ENCODE measurements at places on chromosomes 3 and 15.
A peak's percentile ranks its signal among the peaks of the same experiment; 100 is the strongest.

- no peak for DNase-seq
Observed at GRCh38 chr3:38022301-38022700, 7.1 kb downstream of the PLCD1 start.

- no peak for DNase-seq
Observed at GRCh38 chr3:62187022-62187431, 186.3 kb downstream of the FEZF2 start.

GRCh38 chr15:52567871-52568600 is 794 bp downstream of the ARPP19 start:
- DNase-seq: peak; percentile 25

DNA sequence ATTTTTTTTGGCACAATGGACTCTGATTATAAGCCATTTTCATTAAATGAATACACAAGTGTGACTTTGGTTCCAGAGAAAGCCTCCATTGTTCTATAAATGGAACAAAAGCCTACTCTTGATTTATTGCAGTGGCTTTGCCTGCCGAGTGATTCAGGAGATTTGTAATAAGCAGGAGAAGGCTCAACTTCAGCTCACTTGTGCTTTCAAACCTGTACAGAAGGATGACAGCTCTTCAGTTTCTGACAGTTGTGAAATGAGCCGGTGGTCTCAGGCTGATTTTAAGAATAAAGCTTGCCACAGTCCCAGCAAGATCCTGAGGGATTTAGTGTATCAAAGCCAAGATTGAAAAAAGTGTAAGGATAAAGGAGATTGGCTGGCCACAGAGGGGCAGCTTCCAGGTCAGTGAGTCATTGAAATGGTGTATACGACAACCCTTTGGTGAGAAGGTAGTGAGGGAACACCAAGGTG is 438.8 kb upstream of the TGFBR2 start:
- DNase-seq: no peak

DNA sequence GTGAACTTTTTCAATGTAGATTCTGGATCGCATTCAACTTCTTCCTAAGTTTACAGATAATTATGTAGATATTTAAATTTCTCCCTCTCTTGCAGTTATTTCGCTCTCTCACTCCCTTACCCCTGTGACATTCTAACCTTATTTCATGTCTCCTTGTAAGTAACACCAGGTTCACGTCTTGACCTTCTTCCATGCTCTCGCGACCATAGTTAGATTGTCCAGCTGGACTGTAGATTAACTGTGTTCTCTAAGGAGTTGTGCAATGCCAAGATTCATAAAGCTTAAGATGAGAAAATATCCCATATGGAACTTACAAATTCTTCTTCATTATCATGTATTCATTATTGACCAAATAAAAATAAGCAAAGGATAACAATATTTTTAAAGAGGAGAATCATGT is 430.5 kb downstream of the GABRG3 start:
- DNase-seq: no peak

DNA sequence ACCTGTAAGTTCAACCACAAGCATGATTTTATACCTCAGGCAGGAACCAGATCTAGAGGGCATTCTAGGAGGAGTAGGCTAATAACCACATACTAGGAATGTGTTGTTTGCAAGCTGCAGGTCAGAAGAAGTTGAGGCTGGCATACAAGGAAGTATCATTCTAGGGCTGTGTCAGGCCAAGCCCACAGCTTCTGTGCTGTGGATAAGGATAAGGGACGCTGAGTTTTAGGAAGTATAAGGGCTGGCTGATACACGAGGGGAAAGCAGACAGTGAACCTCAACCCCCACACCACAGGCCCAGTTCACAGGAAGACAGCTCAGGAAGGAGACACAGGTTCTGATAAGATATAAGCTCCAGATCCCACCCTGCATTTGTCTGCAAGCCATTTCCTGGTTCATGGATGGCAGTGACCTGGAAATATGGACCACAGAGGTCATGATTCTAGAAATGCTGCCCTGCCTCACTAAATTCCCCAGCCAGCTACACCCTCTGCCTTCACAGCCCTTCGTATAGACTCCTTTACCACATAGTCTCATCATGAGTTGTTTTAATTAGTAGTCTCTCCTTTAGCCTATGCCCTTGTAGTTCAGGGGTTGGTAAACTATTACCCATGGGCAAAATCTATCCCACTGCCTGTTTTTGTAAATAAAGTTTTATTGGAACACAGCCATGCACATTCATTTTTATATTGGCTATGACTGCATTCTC is 260.7 kb downstream of the OPA1 start:
- DNase-seq: no peak

DNA sequence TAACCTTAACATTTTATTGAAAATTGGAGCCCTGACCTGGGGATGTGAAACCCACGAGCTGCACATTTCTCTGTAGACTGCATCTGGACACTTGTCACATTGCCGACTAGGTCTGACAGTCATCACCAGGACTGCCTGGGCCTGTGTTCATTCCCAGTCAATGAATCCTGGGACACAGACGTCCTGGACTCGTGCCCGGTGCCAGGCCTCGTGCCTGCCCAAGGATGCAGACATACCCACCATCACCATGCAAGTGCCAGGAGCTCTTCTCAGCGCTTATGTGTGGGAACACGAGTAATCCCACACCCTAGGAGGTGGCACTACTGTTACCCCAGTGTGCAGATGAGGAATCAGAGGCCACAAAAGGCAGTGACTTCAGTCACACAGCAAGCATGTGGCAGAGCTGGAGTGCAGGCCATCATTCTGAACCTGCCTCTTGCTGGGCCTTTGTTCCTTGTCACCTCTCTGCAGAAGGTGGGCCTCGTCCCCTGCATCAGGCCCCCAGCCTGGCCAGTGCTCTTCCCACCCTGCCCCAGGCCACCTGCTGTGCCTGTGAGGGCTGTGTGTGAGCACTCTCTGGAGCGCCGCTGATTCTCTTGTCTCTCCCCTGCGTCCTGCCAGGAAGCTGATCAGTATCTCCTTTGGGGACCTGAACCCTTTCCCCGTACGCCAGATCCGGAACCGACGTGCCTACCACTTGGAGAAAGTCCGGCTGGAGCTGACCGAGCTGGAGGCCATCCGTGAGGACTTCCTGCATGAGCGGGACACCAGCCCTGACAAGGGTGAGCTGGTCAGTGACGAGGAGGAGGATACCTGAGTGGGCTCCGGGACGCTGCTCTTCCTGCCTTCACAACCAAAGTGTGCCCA is 58.5 kb downstream of the ADAMTS7 start:
- no peak for DNase-seq

DNA sequence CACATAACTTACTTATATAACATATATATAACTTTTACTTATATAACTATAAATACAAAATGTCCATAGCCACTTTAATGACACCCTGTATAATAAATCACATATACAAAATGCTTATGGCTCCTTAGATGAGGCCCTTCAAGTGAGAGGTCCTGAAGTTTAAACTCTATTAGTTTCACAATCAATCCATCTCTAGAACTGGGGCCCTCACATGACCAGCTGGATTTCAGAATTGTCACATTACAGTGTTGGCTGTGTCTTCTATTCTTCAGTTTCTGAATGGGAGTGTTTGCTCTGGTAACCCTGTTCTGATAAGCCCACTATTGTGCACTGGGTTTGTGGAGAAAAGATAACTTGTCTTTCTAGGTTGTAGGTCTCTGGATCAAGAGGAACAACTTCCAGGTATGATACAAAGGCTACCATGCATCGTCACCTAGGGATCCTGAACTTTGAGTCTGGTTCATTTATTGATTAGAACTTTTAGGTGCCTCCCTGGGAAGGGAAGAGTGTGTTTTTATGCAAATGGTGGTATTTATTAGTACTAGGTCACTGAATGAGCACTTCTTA is 107.9 kb downstream of the DNAH12 start:
- no peak for DNase-seq

GRCh38 chr3:136955813-136956212 is 2.0 kb upstream of the IL20RB start:
- no peak for DNase-seq

GRCh38 chr3:53259427-53260259 is 3.8 kb upstream of the TKT start:
- DNase-seq: no peak

- no peak for DNase-seq
Observed at GRCh38 chr3:193052354-193053045, 134.8 kb upstream of the MB21D2 start.

GRCh38 chr3:134804508-134805480 is 9.7 kb downstream of the EPHB1 start:
- DNase-seq: no peak

- DNase-seq: no peak
Observed at GRCh38 chr3:61855211-61855610, 293.8 kb downstream of the PTPRG start.

- DNase-seq: no peak
Observed at GRCh38 chr15:58471348-58471747, 39.6 kb downstream of the LIPC start.

DNA sequence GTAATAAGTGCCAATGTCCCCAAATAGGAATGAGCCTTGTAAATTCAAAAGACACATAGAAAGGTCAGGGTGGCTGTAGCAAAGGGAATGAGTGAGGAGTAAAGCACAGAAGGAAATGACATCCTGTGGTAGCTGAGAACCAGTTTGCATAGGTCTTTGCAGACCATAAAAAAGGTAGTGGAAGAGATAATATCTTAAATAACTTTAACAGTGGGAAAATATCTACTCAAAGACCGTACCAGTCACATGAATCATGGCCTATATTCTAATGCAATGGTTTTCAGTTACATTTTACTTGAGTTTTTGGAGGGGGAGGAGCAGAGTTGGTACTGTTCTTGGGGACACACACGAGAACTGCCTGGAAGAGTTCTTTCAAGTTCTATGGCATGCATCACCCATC is 297.3 kb upstream of the ADAMTS9 start:
- DNase-seq: no peak

DNA sequence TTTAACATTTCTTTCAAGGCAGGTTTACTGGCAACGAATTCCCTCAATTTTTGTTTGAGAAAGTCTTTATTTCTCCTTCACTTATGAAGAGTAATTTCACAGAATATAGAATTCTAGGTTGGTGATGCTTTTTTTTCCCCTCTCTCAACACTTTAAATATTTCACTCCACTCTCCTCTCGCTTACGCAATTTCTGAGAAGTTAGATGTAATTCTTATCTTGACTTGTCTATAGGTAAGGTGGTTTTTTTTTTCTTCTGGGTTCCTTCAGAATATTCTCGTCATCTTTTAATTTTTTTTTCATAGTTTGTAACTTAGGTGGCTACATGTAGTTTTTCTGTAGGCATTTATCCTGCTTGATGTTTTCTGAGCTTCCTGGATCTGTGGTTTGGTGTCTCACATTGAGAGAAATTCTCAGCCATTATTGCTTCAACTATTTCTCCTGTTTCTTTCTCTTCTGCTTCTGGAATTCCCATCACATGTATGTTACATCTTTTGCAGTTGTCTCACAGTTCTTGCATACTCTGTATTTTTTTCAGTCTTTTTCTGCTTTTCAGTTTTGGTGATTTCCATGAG is 189.4 kb upstream of the GOLGA6L4 start:
- DNase-seq: no peak

DNA sequence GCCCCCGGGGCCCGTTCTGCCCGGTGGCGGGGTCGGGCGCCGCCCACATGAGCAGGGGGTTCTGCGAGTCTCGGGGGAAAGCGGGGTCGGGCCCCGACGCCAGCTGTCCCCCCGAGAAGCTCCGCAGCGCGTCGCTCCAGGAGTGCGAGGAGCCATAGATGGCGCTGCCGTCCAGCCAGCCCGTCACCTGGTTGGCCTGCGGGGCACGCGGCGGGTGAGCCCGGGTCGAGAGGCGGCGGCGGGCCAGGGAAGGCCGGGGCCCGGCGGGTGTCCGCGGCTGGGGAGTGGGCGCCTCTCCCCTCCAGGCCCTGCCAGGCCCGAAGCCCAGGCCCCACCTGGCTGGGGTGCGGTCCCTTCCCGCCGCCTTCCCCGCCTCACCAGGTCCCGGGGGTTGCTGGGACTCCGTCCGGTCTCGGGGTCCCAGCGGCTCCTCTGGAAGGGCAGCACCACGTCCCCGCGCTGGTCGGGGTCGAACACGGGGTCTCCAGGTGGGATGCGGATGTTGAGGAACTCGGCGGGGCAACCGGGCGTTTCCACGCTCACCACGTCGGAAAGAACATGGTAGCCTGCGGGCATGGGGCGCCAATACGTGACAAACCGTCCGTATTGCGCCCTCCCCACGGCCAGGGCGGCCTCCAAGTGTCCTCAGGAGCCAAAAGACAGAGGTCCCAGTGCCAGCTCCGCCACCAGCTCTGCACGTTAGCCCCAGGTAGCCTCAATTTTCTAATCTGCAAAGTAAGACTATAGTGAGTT is 2.4 kb downstream of the DUOX2 start:
- DNase-seq: no peak

DNA sequence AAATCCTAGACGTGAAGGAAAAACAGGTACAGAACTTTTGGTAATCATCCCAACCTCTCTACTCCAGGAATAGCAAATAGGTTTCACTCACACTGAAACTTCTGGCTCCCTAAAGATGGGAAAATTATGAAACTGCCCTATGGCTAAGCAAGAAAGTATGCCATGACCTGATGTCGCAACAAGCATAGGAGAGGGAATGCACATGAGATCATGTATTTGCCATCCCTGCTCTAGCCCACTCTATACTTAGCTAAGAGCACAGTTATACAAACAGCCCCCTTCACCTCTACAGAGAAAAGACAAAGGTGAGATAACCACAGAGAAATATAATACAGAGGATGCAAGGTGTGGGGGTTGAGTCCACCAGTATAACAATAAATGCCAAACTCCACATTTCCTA is 102.7 kb downstream of the TBC1D5 start:
- no peak for DNase-seq

DNA sequence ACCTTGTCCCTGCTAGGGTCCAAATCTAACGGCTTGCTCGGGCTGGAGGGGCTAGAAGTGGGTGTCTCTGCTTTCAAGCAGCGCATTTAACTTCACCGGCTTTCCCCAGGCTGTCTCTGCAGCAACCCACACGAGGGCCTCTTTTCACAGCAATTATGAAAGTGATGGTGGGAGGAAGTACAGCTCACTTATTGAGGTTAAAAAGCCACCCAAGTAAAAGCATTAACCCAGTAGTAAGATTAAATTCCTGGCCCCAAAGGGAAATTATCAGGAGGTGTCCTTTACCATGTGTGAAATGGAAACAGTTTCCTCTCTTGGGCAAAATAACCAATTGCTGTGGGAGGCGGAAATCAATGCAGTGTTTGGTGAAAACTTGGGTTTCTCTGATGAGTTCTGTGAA is 41.1 kb downstream of the NGRN start:
- DNase-seq: no peak

DNA sequence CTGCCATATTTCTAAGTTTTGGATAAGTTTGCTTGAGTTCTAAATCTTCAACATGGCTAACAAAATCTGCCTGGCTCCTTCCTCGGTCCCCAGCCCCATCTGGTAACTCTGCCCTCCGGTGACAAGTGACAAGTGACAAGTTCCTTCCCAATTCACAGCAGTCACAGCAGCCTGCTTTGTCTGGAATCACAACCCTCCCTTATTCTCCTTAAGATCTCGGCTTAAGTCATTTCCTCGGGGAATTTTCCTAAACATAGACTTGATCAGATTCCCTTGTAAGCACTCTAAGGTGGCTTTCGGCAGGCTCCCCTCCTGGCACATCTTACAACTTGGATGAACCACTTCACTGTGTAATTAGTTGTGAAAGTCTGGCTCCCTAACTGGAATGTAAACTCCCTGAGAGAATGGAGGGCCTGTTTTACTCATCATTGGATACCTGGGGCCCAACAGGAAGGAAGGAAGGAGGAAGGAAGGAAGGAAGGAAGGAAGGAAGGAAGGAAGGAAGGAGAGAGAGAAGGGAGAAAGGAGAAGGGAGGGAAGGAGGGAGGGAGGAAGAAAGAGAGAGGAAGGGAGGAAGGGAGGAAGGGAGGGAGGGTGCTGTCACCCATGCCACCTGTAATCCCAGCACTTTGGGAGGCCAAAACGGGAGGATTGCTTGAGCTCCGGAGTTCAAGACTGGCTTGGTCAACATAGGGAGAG is 126.4 kb downstream of the SHQ1 start:
- no peak for DNase-seq

All from T-helper 2 cell (primary cell).